ENCODE measurements at places on chromosomes 3 and 15. TPM values are rescaled to one million over a fixed set of nuclear protein-coding genes. Genes with fewer than 3 reads are reported as not detected.

The CPNE4 gene
- not detected for total RNA-seq

The ZBTB20 gene
- total RNA-seq = 5.7 TPM

The SCAANT1 gene
- not detected for total RNA-seq

The ADGRG7 gene
- total RNA-seq = not detected

The KLHL6 gene
- 33.5 TPM for total RNA-seq

The WNT5A gene
- total RNA-seq = not detected

The EPHA3 gene
- total RNA-seq = 2.1 TPM

The CEP152 gene
- 26.7 TPM for total RNA-seq

The TM4SF4 gene
- not detected for total RNA-seq

The LAMB2 gene
- total RNA-seq = not detected

The ALPK3 gene
- total RNA-seq = 1.1 TPM

The NME9 gene
- 6.8 TPM for total RNA-seq

The CAND2 gene
- 0.19 TPM for total RNA-seq

The ABI3BP gene
- not detected for total RNA-seq

The PAK6 gene
- total RNA-seq = 0.42 TPM

The TMEM207 gene
- not detected for total RNA-seq

The IL12A gene
- not detected for total RNA-seq

The SLC28A2 gene
- not detected for total RNA-seq

The EOGT gene
- 15.5 TPM for total RNA-seq

The CLSTN2 gene
- total RNA-seq = 0.08 TPM

The C2CD4A gene
- total RNA-seq = 5.8 TPM

The FBXL22 gene
- total RNA-seq = 0.74 TPM

The P2RY12 gene
- not detected for total RNA-seq

The RASGRF1 gene
- not detected for total RNA-seq

Measured in activated T-helper 17 cell treated with anti-CD3 and anti-CD28 coated beads, Interleukin-2, amount 50 U/mL, for 72 hours (primary cell).